ENCODE measurements at places on chromosomes 11 and 22. TPM values are rescaled to one million over a fixed set of nuclear protein-coding genes. Genes with fewer than 3 reads are reported as not detected.

FAM180B gene
- not detected for total RNA-seq

RFPL1 gene
- not detected for total RNA-seq

PNPLA3 gene
- 2.1 TPM for total RNA-seq

MRGPRX4 gene
- total RNA-seq: not detected

OR4X1 gene
- total RNA-seq: not detected

UQCC3 gene
- 18.8 TPM for total RNA-seq

SLC7A4 gene
- 4.0 TPM for total RNA-seq

DLG2 gene
- 6.1 TPM for total RNA-seq

GRCh38 chr11:35488117-35488516 lies 37.3 kb downstream of the PAMR1 start:
- no peaks in the 10 kb centered on the region for H3K4me1 ChIP-seq
- no peak overlapping the region for H3K4me3 ChIP-seq
- peaks cover 5% of the 10 kb centered on the region for H3K27me3 ChIP-seq
- DNase-seq: peak; percentile 59

GRCh38 chr11:110571081-110571720 lies 141.0 kb downstream of the ARHGAP20 start:
- H3K4me3 ChIP-seq: no peak overlapping the region
- no peak for DNase-seq
- no peaks in the 10 kb centered on the region for H3K36me3 ChIP-seq
- H3K27ac ChIP-seq: no peak overlapping the region

DNA sequence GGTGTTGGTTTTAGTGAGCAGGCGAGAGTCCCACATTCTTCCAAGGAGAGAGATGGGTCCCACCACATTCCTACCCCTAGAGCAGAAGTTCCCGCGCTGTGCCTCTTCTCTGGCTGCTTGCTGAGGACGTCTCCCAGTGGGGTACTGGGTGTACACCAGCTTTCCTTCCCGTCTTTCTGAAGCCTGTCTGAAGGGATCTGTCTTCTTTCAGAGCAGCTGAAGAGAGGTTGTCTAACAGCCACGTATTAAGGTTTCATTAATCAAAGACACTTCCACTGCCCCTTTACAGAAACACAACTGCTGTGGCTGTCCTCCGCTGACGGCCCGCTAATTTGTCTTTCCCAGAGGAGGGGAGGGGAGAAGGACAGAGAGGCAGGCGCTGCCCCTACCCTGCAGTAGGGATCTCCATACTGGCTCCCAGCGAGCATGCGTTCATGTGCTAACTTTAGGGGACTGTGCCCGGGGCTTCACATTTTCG lies 56.0 kb downstream of the ZBTB16 start:
- peaks cover 22% of the 10 kb centered on the region for H3K4me1 ChIP-seq
- H3K27ac ChIP-seq: peak overlapping the region; percentile 81
- H3K27me3 ChIP-seq: no peaks in the 10 kb centered on the region
- H3K4me3 ChIP-seq: no peak overlapping the region

GRCh38 chr11:62500650-62501030 lies 46.0 kb downstream of the AHNAK start:
- no peak overlapping the region for H3K27ac ChIP-seq
- H3K27me3 ChIP-seq: no peaks in the 10 kb centered on the region
- H3K4me1 ChIP-seq: peaks cover 24% of the 10 kb centered on the region
- no peak overlapping the region for H3K4me3 ChIP-seq

GRCh38 chr11:130548491-130548833 lies 100.0 kb downstream of the ADAMTS15 start:
- H3K4me3 ChIP-seq: no peak overlapping the region
- no peaks in the 10 kb centered on the region for H3K36me3 ChIP-seq
- peaks cover 11% of the 10 kb centered on the region for H3K4me1 ChIP-seq
- no peak for DNase-seq
- H3K27ac ChIP-seq: no peak overlapping the region
- no peaks in the 10 kb centered on the region for H3K27me3 ChIP-seq

DNA sequence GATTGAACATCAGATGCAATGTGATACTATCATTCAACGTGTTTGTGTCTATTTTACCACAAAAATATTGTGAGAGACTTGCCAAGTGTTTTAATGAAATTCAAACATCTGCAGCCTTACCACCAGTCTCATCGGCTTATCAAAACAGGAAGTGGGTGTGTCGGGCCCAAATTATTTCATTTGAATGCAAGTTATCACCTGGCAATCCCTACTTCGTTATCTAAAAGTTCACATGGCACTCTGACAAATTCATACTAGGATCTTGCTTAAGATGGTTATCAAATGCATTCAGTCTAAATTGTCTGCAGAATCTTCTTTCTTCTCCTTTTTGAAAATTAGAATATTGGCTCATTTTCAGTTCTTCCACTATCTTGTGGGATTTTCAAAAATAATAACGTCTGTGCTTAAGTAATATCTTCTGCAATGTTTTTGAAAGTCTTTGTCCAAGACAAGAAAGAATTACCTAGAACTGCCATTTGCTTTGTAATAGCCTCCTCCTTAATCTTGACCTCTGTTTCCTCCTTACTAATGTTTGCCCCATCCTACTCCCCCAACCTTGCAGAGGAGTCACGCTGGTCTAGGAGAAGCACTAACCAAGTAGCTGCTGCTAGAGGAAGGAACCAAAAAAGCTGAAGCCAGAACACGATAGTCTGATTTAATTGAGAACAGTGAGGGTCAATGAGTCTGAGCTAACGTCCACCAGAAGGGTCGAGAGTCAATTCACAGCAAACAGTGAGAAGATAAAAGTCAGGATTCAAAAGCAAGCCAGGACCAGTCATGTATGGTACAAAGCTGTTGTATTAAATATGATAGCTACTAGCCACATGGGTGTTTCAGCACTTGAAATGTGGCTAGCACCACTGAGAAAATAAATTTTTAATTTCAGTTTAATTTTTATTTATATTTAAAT lies 10.2 kb upstream of the BIRC3 start:
- no peaks in the 10 kb centered on the region for H3K27me3 ChIP-seq
- no peaks in the 10 kb centered on the region for H3K36me3 ChIP-seq
- H3K4me3 ChIP-seq: no peak overlapping the region
- no peak for DNase-seq

GRCh38 chr11:93757301-93757700 lies 15.8 kb downstream of the C11orf54 start:
- DNase-seq: no peak
- no peaks in the 10 kb centered on the region for H3K27me3 ChIP-seq
- H3K36me3 ChIP-seq: peaks cover 68% of the 10 kb centered on the region
- H3K27ac ChIP-seq: peak overlapping the region; percentile 28
- no peaks in the 10 kb centered on the region for H3K4me1 ChIP-seq

- peak within 1 kb of the TSS; percentile 53 for H3K4me3 ChIP-seq
- H3K4me1 ChIP-seq: no peaks in the 10 kb centered on the region
- no peaks in the 10 kb centered on the region for H3K27me3 ChIP-seq
- H3K36me3 ChIP-seq: peaks cover 2% of the 10 kb centered on the region
- peak; percentile 91 for DNase-seq
These were observed at the start of the genes MPST and TST for GRCh38 chr22:37019309-37020191. MPST (plus strand) TSS chr22:37019742; CDS start chr22:37019837, 95 bp downstream. TST (minus strand) TSS chr22:37019447; CDS start chr22:37018732, 715 bp downstream.

DNA sequence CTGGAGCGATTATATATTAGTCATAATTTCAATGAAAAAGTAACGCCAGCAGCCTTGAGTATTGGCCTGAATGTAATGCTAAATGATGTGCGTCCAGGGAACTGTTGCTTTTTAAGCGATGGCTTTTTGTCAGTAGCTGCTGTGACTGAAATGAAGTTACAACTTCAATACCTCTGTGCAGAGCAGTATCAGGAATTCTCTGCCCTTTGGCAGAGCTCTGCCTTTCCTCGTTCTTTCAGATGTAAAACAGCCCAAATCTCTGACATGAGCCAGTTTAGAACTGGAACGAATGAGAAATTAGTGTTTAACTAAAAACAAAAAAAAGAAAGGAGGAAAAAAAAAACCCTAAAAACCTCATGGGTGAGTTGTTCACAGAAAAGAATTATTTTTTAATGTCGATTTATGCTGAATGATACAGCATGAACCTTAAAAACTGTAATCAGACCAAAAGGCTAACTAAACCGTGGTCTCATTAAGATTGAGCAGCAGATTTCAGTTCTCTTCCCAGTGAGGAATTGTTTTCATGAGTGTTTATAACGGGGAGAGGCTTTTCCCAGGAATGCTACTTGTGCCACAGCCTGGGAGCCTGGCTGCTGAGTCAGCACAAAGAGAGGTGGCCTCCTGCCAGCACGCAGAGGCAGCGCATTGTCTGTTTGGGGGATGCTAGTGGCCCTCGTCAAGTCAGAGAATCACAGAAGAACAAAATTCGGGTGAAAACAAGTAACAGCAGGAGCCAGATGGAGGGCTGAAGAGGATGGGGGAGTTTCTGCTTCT lies 146.2 kb upstream of the RASSF10 start:
- H3K4me1 ChIP-seq: peaks cover 44% of the 10 kb centered on the region
- peak overlapping the region; percentile 76 for H3K27ac ChIP-seq
- peak; percentile 93 for DNase-seq
- H3K4me3 ChIP-seq: no peak overlapping the region

DNA sequence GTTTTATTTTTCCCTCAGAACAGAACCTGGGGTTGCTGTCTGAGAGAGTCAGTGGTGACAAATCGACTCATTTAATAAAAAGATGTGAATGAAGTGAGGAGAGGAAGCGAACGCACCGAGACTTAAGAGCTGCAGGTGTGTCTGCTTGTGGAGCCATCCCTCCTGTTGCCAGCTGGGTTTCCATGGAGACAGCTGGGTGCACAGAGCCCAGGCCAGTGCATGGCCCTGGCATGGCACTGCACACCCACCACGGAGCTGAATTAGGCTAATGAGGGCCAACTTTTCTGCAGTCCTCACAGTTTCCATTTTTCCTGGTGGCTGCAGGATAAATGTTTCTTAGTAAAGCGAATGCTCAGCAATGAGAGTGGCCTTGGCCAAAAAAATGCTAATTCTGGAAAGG lies 750.2 kb downstream of the OPCML start:
- no peak overlapping the region for H3K27ac ChIP-seq
- no peaks in the 10 kb centered on the region for H3K27me3 ChIP-seq
- H3K4me3 ChIP-seq: no peak overlapping the region

- no peak overlapping the region for H3K27ac ChIP-seq
- peak; percentile 71 for DNase-seq
- H3K27me3 ChIP-seq: no peaks in the 10 kb centered on the region
- H3K36me3 ChIP-seq: no peaks in the 10 kb centered on the region
- H3K4me3 ChIP-seq: no peak overlapping the region
These were observed 19.3 kb downstream of the RRP7A start for GRCh38 chr22:42500161-42500835.

DNA sequence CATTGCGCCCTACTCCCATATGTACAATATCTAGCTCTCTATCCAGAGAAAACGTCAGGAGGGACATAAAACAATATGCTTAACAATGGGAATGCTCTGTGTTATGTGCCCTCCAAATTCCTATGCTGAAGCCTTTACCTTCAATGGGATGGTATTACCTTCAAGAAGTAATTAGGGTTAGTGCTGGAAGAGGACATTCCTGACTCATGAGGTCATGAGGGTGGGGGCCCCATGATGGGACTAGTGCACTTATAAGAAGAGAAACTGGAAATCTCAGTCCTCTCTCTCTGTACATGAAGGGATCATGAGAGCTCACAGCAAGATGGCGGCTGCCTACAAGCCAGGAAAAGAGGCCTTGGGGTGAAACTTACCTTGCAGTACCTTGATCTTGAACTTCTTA lies 20.3 kb downstream of the MMP20 start:
- H3K27me3 ChIP-seq: no peaks in the 10 kb centered on the region
- H3K27ac ChIP-seq: no peak overlapping the region
- DNase-seq: no peak
- no peaks in the 10 kb centered on the region for H3K36me3 ChIP-seq
- H3K4me3 ChIP-seq: no peak overlapping the region
